ENCODE measurements at places on chromosomes 11 and 22.
A peak's percentile ranks its signal among the peaks of the same experiment; 100 is the strongest.

DNA sequence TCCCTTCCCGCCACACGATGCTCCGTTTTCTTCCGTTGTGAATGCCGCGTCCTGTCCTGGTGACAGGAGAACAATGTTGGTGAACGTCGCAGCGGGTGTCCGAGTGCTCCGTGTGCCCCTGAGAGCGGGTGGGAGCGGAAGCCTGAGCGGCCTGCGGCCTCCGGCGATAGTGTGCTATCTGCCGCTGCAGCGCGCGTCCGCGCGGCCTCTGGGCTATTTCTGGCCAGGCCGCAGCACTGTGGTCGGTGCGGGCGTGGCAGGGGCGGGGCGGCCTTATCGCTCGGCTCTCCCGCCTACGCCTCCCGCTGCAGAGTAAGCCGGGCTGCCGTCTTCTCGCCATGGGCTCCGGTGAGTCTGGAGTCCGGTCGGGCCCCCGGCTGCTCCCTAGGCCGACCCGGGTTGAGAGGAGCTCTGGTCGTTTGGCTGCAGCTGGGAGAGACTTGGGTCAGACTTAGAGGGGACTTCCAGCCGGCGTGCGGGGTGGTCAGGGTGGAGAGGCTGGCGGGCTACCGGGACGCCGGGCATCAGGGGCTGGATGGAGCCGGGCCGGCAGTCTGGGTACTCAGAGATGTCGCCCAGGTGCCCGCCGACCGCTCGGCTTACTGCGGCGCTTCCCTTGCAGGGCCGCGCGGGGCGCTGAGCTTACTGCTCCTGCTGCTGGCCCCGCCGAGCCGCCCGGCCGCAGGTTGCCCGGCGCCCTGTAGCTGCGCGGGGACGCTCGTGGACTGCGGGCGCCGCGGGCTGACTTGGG, at the start of gene GP1BB:
Gene GP1BB (plus strand): TSS at position 308 of the 751 bp plus-strand sequence. CDS start 31 bp downstream, at position 339.
- DNase-seq, result no peak

DNA sequence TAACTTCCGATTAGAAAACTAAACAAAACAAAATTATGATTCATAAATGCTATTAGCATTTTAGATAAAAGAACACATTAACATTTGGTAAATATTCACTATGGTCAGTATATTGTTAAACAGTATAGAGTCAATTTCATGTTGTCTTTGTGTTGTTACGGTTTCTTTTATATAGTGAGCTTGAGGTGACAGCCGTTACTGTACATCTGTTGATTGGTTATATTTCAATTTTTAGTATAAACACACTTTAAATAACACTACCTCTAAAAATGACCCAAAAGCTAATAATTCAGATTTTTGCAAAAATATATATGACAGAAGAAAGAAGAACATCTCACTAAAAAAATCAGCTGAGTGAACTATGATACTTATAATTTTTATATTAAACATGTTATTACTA, 249.0 kb upstream of the LUZP2 start:
- DNase-seq, result no peak

- DNase-seq, result peak; percentile 91
These were observed at the start of gene PHF21B for GRCh38 chr22:45009606-45010531. Gene PHF21B (minus strand): TSS chr22:45010005. CDS start chr22:45009549, 456 bp downstream.

DNA sequence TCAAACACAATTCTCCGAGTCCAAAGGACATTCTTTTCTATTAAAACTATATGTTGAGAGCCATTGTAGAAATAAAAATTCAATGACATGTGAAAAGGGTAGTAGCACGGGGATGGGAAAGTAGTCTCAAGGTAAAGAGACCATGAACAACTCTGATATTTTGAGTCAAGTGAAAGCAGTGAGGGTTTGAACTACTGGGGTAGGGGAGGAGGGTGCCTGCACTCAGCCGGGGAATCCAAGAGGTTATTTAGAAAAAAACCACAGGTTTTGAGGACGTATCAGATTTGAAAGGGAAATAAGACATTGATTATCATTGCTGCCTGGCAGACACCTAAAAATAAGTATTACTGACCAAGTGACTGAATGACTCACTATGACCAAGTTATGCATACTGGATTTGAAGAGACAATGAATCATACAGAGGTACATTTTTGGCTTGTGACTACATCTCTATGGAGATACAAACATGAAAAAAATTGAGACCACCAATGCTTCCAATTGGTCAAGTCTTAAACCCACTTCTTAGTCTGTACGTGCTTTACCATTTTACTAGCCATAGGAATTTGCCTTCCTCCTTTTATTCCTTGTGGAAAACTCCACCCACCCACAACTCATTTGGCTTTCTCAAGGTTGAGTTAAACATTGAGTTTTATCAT, 2.2 kb upstream of the OR52H1 start:
- DNase-seq, result no peak

DNA sequence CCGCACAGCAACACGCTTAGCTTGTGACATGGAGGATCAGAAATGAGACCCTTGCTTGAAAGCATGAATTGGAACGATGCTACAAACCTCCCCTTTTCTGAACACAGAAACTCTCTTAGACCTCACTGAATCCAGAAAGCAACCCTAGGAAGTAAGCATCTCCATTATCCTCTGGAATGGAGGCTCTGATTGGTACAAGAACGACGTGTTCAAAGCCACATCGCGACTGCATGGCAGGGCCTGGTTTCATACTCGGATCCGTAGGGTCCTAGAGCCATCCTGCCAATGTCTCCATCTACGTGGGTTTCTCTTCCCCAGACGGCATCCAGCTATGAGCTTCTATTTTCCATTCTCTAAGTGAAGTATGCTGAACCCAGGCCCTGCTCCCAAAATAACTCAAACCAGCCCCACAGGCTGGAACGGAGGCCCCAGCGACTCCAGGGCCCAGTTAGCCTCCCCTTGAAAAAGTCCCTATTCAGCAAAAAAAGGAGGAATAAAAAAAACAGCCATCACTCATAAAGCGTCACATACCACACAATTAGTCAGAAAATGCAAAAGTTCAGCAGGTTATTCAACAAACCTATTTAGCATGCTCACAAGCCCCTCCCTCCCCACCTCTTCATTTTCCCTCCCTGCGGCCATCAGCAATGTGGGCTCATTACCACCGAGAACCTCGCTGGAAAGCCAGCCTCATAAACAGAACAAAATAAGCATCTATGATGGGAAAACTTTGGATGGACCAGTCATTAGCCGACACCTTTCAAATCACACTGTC, 7.1 kb upstream of the MN1 start:
- no peak for DNase-seq

- DNase-seq, result no peak
These were observed 314.8 kb upstream of the CADM1 start for GRCh38 chr11:115819014-115819413.

DNA sequence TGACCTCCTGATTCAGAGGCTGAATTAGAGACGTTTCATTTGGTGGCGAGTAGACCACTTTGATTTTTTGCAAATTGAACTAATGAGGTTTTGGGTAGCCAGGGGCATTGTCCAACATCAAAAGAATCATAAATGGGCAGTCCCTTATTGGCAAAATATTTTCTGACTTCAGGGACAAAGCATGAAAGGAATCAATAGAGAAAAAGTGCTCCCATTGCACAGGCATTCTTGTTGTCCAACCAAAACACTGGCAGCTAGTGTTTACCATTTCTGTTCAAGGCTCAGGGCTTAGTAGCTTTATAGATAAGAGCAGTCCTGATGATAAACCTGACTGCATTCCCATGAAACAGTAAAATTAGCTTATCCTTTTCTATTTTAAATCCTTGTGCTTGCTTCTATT, 6.4 kb upstream of the CARD16 start:
- no peak for DNase-seq

- DNase-seq, result no peak
These were observed 19.3 kb downstream of the MOB2 start for GRCh38 chr11:1467270-1467669.

- DNase-seq, result no peak
These were observed 13.4 kb upstream of the B3GAT1 start for GRCh38 chr11:134425413-134425812.

DNA sequence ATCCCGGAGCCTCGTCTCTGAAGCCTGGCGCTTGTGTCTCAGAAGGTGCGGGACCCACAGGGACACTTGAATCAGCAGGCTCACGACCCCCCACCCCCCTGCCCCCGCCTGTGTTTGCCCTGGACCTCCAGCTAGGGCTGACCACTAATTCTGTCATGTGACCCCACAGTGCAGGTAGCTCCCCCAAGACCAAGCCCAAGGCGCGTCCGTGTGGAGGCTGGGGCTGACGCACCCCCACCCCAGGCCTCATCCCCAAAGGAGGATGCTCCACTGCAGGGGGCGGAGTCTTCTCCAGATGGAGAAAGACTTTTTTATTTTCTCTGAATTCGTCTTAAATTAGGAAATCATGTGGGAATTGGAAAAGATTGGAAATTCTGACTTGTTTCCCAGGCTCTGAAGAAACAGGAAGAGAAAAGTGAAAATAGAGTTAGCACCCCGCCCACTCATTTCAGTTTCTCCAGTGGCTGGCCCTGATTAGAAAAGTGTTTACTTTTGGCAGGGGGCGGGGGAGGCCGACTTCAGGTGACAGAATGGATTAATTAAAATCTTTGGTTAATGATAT, 1.0 kb upstream of the RELA start:
- no peak for DNase-seq

GRCh38 chr11:117931331-117931950, 2.2 kb upstream of the TMPRSS13 start:
- DNase-seq, result no peak

DNA sequence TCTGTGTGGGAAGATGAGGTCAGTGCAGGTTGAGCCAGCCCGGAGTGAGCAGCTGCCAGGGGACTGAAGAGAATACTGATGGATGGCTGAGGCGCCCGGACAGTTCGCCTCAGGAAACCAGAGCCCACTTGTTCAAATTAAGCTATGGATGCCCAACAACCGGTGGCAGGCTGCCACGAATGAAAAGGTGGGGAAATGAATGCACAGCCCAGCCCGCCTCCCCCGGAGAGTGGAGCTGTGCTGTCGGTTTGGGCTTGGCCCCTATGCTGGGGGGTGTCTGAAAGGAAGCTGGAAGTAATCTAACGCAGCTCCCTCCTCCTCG, 21.9 kb downstream of the HSPA8 start:
- DNase-seq, result no peak

GRCh38 chr22:49179886-49180682, 647.6 kb downstream of the BRD1 start:
- no peak for DNase-seq

DNA sequence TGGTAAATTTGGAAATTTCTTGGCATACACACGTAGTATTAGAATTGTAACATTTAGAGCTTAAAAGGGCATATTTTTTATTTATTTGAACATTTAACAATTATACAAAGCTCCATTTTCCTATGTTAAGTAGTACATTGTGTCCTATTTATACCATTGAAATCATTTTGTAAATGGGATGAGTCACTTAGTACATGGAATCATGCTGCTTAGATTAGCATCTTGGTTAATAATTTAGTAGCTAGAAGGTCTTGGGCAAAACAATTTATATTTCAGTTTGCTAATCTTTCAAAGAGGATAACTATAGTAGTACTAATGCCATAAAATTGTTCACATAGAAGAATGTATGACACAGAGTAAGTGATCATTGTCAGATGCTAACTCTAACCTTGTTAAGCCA, 450.1 kb upstream of the LUZP2 start:
- DNase-seq, result no peak

- peak; percentile 73 for DNase-seq
These were observed 85.5 kb downstream of the ENTHD1 start for GRCh38 chr22:39808081-39808480.

DNA sequence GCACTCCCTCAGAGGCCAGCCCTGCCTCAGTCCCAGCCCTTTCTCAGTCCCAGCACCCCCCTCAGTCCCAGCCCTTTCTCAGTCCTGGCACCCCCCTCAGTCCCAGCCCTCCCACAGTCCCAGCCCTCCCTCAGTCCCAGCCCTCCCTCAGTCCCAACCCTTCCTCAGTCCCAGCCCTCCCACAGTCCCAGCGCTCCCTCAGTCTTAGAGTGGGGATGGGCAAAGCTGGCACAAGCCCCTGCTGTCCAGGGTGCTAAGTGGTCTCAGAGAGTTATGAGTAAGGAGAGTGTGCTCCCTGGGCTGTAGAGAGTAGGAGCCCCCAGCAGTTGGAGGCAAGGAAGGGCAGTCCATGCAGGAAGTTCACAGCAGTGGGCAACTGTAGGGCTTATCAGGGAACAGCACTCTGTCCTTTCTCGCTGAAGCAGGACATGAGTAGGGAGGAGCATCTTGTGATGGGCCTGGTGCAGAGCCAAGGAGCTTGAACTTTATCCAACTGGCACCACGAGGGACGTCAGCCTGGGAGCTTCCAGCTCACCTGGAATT, 51.4 kb upstream of the CRYBB3 start:
- no peak for DNase-seq

GRCh38 chr11:18632841-18633240, 1.3 kb downstream of the SPTY2D1 start:
- DNase-seq, result no peak

- peak; percentile 50 for DNase-seq
These were observed 8.8 kb downstream of the RIN1 start for GRCh38 chr11:66327171-66328030.

- no peak for DNase-seq
These were observed 186.2 kb downstream of the SPON1 start for GRCh38 chr11:14148653-14149273.

- DNase-seq, result no peak
These were observed 9.2 kb upstream of the POLDIP3 start for GRCh38 chr22:42623756-42624441.

- DNase-seq, result no peak
These were observed 59.3 kb upstream of the IZUMO1R start for GRCh38 chr11:94245121-94245520.

GRCh38 chr22:18042685-18043084, 18.3 kb upstream of the MICAL3 start:
- no peak for DNase-seq

DNA sequence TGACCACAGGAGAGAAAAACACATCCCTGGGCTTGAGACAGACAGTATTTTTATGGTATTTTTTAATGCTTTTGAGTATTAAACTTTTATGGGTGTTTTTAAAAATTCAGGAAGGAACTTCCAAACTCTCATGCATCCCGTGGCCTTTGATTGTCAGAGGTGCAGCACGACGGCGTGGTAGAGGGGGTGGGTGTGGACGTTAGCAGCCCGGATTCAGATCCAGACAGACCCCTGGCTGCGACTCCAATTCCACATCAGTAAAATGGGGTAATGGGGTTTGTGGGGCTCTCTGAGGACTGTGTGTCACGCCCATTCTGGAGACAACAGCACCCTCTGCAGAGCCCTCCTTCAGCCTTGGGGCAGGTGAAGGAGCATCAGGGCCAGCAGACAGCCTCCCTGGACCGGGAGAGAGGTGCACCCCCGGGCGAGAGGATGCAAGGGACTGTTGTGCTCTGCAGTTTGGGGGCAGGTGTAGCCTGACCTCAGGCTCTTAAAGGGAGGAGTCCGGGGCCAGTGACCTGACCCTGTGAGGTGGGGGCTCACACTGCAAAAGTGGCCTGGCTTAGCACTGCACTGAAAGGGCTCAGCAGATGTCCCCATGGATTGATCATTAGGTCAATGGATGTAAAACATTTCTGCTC, 1024.3 kb downstream of the TBC1D22A start:
- peak; percentile 16 for DNase-seq

GRCh38 chr11:43238341-43238740, 73.5 kb upstream of the API5 start:
- DNase-seq, result no peak

- peak; percentile 36 for DNase-seq
These were observed 111.2 kb upstream of the THY1 start for GRCh38 chr11:119533921-119534736.

- no peak for DNase-seq
These were observed 56.4 kb downstream of the PARVA start for GRCh38 chr11:12433571-12434324.

All from H1 (cell line).